ENCODE measurements at places on chromosomes 7 and 10. TPM values are rescaled to one million over a fixed set of nuclear protein-coding genes. Genes with fewer than 3 reads are reported as not detected.

DNA sequence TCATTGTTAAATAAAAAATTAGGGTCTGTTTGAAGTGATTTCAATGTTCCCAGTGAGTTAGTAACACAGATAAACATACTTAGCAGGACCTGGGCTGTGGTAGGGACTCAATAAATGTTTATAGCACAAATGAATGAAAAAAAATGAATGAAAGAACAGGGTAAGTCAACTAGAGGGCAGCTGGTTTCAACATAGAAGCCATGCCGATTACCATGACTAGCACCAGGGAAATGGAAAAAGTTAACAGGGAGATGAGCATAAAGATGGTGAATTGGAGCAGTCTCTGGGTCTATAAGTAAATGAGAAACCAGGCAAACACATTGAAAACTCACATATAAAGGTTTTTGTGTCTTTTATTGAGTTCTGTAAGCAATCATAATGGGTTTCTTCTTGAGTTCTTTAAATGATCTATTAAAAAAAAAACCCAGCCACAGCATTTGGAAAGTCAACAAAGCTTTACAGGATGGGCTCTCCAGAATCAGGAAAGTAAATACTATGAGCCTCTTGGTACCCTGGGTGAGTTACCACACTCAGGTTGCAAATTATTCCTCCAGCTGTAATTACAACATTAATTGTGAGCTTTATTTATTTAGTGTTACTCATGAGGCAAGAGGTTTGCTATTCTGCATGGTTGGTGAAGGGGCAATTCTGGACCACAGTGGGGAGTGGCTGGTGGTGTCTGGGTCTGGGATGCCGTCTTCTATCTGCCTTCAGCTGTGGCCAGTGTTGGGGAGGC lies 46.1 kb upstream of the MTPN start:
- no peak for DNase-seq

DNA sequence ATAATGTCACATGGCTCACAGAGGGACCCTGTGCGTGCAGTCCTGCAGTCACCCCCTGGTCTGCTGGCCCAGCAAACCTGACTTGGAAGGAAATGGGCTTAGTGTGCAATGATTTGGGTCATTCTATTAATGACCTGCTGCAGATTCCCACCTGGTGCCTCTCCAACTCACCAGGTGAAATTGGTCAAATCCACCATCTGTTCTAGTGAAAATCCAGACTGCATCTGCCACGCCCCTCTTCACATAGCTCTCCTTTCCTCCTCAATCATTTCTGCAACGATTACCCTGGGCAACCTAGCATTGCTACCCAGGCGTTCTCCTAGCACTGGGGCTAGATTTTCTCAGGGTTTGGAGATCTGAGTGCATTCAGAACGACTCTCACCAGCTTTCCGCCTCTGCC lies 29.4 kb downstream of the SRRM3 start:
- DNase-seq = no peak

GRCh38 chr10:14478604-14479003 lies 147.9 kb upstream of the FRMD4A start:
- DNase-seq = peak; percentile 67

Gene CRPPA
- total RNA-seq = 1.9 TPM

Gene MSMB
- total RNA-seq = not detected

Gene SPDYE2
- not detected for total RNA-seq

Gene C7orf57
- total RNA-seq = 0.35 TPM

Gene SERPINE1
- 13.0 TPM for total RNA-seq

Gene BLNK
- total RNA-seq = not detected

All from H9 (cell line).